Ovary (tissue), 10 donors: ENCODE measurements at places on chromosomes 6 and 20.
A peak's percentile ranks its signal among the peaks of the same experiment; 100 is the strongest.

GRCh38 chr6:156848123-156848522, 70.9 kb downstream of the ARID1B start:
- DNase-seq: peak; percentile 44

GRCh38 chr6:147507162-147508041, 1.1 kb upstream of the SAMD5 start:
- peak; percentile 31 for DNase-seq

DNA sequence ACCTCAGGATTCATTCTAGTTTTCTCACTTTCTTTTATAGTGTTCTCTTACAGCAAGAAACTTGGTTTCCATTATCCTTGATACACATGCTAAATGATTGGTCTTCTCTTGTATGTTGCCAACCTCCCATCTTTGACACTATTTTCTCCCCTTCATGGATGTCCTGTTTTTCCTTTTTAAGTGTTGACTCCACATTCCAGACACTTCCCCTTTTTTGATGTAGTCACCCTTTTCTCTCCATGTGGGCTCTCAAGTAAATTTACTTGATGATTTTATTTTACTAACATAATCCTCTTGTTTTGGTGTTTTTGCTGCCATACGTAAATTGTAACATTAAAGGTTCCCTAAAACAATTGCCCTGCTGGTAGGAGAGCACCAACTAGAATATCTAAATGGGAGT, 148.1 kb downstream of the ZFAND3 start:
- DNase-seq: no peak

DNA sequence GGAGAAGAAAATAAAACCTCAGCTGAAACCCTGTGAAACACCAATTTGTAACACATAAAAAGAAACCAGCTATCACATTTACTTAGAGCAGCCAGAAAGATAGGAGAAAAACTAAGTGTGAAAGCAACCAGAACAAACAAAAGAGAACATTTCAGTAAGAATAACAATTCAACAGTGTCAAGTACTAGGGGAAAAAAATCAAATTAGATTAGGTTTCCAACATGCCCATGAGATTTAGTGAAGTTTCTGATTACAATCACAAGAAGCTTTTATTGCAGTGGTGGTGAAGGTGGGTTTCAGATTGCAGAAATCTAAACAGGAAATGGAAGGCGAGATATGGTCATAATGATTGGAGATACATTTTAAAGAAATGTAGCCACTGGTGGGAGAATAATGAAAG, 22.1 kb upstream of the TRDN start:
- no peak for DNase-seq

GRCh38 chr20:35674921-35675320, 10.2 kb upstream of the CPNE1 start:
- no peak for DNase-seq

- peak; percentile 29 for DNase-seq
Observed at GRCh38 chr6:158284007-158284875, 28.0 kb upstream of the TULP4 start.

DNA sequence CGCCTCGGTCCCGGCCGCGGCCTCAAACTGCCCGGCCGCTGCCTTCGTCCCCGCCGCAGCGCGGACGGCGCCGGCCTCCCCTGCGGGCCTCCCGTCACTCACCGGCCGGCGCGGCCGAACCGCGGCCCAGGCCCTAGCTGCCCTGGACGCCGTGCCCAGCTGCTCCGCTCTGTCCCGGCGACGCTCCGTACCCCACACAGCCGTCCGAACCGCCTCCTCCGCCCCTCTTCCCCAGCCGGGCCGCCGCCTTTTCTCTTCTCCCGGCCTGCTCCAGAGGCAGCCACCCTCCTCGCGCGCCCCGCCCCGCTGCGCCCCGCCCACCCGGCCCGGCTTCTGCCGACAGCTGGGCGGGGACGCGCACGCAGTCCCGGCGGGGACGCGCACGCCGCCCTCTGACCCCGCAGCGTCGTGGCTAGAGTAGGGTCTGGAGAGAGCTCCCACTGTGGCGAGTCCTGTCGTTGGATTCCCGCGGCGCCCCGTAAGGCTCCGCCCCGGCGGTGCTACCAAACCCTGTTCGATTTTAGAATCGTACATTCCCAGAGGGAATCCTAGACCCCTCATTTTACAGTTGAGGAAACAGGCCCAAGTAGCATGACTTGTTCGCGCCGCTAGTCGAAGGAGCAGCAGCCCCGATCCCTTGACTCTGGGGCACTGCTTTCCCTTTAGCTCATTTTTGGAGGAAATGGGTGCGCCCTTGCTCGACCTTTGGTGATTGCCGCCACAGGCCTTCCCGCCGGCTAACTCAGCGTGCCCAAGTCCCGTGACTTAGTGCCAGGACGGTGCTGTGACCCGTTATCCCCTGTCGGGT, at the start of gene FBXO30:
Gene FBXO30 (minus strand): TSS at position 295 of the 808 bp plus-strand sequence. CDS start 8,390 bp downstream, outside the sequence.
- DNase-seq: peak; percentile 88

DNA sequence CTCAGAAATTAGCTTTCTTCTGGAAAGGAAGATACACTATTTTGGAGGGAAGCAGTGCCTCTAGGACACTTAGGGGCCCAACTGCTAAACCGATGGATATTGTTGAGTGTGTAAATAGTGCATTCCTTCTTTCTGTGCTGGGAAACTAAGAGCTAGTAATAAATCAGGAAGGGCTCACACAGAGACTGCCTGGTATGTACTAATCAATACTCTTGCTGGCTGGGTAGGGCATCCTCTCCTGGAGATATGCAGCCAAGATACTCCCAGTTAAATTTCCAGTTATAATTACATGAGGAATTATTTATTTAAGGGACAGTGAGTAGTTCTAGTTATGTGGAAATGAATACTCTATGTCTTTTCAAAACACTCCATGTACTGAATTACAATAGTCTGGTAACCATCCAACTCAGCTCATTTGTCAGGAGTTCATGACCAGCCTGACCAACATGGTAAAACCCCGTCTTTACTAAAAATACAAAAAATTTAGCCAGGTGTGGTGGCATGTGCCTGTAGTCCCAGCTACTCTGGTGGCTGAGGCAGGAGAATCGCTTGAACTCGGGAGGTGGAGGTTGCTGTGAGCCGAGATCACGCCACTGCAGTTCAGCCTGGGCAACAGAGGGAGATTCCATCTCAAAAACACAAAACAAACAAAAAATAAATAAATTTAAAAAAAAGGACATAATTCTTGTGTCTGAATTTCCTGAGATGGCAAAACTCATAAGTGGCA, 100.0 kb downstream of the OR2B2 start:
- DNase-seq: no peak
